ENCODE measurements at places on chromosomes 4 and X. TPM values are rescaled to one million over a fixed set of nuclear protein-coding genes. Genes with fewer than 3 reads are reported as not detected.

GAB3 gene
- 4.3 TPM for total RNA-seq

DNA sequence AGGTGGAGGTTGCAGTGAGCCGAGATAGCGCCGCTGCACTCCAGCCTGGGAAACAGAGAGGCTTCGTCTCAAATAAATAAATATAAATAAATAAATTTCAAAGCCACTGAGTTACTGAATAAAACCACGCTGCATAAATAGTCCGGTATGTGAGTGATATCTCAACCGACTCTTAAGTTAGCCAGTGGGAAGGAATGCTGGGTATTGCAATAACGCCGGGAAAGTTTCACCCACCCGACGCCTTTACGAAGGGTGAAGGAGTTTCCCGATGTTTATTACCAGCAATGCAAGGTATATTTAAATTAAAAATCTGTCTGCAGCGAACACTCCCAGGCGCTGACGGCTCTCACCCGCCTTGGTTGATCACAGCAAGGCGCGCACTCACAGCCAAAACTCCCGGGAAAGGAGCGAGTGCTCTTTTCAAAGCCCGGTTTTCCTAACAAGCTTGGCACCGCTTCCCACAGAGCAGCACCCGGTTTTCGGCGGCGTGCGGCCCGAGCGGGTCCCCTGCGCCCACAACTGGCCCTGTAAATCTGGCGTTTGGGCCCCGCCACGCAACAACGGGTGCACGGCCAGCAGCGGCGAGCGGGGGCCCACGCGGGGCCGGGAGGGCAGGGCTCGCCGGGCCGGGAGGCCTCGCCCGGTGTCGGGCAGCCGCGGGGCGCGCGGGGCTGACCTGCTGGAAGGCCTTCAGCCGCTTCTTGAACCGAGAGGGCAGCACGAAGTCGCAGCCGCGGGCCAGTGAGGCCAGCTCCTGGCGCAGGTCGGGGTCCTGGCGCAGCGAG is 13.7 kb downstream of the PPP2R3B start:
- peak overlapping the region; percentile 42 for H3K4me3 ChIP-seq
- peaks cover 36% of the 10 kb centered on the region for H3K27me3 ChIP-seq
- no peak overlapping the region for H3K27ac ChIP-seq
- H3K36me3 ChIP-seq: peaks cover 9% of the 10 kb centered on the region
- H3K4me1 ChIP-seq: peaks cover 11% of the 10 kb centered on the region

NHS gene
- 3.8 TPM for total RNA-seq

TRPC3 gene
- 0.67 TPM for total RNA-seq

DNA sequence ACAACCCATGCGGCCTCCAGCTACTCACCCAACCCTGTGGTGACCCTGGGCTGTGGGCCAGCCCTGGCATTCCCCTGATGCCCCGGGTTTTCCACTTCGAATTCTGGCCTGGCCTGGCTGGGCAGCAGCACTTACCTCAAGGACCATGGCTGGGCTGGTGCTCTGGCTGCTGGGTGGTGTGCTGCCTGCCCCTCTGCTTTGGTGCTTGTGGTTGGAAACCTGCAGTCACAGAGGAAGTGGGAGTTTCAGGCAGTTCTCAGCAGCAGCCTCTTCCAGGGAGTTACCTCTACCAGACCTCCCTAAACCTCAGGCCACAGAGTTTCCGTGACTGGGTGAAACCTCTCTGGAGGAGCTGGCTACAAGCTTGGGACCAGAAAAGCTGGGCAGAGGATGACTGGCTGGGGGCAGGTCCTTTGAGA is at the start of gene CXCR3:
TSS of gene CXCR3 (minus strand) at position 209 of the 419 bp plus-strand sequence. CDS start at position 147, 62 bp downstream.
- H3K36me3 ChIP-seq: peaks cover 35% of the 10 kb centered on the region
- H3K27me3 ChIP-seq: no peaks in the 10 kb centered on the region
- peak; percentile 58 for DNase-seq

DNA sequence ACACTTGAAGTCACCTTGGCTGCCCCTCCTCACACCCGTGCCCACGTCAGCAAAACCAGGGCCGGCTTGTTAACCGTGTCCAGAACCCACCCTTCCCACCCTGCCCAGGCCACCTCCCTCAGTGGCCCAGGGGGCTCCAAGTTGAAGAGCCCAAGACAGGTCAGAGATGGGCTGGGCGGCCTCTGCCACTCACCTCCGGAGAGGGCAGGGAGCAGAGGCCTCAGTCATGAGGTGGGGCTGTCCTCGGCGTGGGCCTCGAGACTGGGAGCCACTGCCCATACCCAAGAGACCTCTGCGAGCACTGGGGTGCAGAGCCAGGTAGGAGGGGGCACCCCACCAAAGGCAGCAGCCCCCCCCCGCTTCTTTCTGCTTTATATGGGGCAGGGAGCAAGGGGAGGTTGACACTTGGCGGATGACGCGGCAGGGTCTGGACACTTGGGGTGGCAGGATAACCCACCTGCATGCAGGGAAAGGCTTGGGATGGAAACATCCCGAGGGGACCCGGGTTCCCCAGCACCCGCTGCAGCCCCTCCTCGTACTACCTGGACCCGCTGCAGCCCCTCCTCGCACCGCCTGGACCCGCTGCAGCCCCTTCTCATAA is 38.0 kb upstream of the SPON2 start:
- no peak overlapping the region for H3K4me3 ChIP-seq
- no peaks in the 10 kb centered on the region for H3K27me3 ChIP-seq
- DNase-seq: no peak
- no peak overlapping the region for H3K27ac ChIP-seq

- no peak overlapping the region for H3K4me3 ChIP-seq
- DNase-seq: no peak
Observed at GRCh38 chr4:171817026-171817425, 3.8 kb downstream of the GALNTL6 start.

USP17L12 gene
- total RNA-seq: not detected

DNA sequence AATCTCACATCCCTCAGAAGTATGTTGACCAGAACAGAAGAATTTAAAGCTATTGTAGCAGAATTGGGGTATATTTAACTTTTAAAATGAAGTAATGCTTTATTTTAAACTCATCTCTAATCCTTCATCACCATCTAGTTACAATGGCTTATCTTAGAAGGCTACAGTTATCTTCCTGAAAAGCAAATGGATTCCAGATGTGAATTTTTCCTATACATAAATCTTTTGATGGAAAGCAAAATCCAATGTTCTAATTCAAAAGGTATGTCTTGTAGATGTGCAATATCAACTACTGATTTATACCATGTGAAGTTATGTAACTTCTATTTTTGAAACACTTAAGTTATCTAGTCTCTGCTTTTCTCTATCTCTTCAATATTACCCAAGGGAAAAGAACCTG is 47.6 kb downstream of the CCNG2 start:
- peaks cover 16% of the 10 kb centered on the region for H3K27me3 ChIP-seq
- H3K4me1 ChIP-seq: peaks cover 21% of the 10 kb centered on the region
- no peaks in the 10 kb centered on the region for H3K36me3 ChIP-seq
- no peak for DNase-seq
- H3K4me3 ChIP-seq: no peak overlapping the region
- H3K27ac ChIP-seq: no peak overlapping the region

ARHGAP36 gene
- not detected for total RNA-seq

GRCh38 chr4:7295911-7296660 is 103.7 kb downstream of the SORCS2 start:
- H3K27me3 ChIP-seq: no peaks in the 10 kb centered on the region
- no peak for DNase-seq
- H3K36me3 ChIP-seq: no peaks in the 10 kb centered on the region
- no peak overlapping the region for H3K4me3 ChIP-seq
- no peaks in the 10 kb centered on the region for H3K4me1 ChIP-seq
- H3K27ac ChIP-seq: no peak overlapping the region

PFKFB1 gene
- total RNA-seq: 0.25 TPM

DNA sequence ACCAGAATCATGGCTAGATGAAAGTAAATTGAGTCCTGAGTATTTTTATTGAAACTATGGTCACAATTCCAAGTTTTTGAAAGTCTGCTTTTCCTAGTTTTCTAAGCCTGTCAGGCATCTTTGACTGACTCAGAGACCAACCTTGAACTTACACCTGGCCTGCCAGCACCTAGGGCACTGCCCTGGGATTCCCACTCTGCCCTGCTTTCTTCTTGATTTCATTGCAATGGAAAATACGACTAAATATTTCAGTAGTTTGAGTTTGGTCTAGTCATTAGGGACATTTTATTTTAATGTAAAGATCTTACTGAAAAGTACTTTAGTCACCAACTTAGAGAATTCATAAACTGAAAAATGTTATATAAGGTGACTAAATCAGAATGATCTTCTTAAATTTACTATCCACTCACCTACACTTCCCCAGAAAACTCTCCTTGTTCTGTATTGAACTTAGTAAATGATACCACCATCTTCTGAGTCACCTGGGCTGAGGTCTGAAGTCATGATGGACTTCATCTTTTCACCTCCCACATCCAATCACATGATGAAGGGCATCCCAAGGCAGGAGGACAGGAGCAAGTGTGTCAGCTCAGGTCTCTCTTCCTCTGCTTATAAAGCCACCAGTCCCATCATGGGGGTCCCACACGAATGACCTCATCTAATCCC is 11.6 kb upstream of the PYURF start:
- no peaks in the 10 kb centered on the region for H3K36me3 ChIP-seq
- DNase-seq: no peak

TEX13D gene
- total RNA-seq: 0.11 TPM

GRCh38 chr4:127149086-127149485 is 483.7 kb upstream of the INTU start:
- H3K36me3 ChIP-seq: no peaks in the 10 kb centered on the region
- H3K27me3 ChIP-seq: no peaks in the 10 kb centered on the region
- no peaks in the 10 kb centered on the region for H3K4me1 ChIP-seq
- H3K4me3 ChIP-seq: no peak overlapping the region

- no peak overlapping the region for H3K4me3 ChIP-seq
- H3K36me3 ChIP-seq: no peaks in the 10 kb centered on the region
- no peaks in the 10 kb centered on the region for H3K4me1 ChIP-seq
- no peak overlapping the region for H3K27ac ChIP-seq
- DNase-seq: no peak
Observed at GRCh38 chr4:26685250-26685649, 101.4 kb downstream of the TBC1D19 start.

DNA sequence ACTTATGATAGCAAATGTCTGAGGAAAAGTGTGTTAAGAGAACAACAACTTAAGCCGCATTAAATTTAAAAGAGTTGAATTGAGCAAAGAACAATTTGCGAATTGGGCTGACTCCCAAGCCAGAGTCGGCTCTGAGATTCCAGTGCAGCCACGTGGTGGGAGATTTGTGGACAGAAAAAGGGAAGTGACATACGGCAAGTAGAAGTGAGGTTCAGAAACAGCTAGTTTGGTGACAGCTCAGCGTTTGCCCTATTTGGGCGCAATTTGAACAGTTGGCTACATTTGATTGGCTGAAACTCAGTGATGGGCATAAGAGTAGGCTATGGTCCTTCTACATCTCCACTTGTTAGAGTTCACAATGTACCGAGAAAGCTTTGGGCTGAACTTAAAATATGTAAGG is 124.0 kb downstream of the PRKX start:
- H3K4me1 ChIP-seq: peaks cover 11% of the 10 kb centered on the region
- DNase-seq: no peak
- H3K27ac ChIP-seq: no peak overlapping the region

EGF gene
- not detected for total RNA-seq

GRCh38 chr4:73979407-73979957 is 2.3 kb downstream of the PF4 start:
- H3K4me1 ChIP-seq: no peaks in the 10 kb centered on the region
- H3K27ac ChIP-seq: no peak overlapping the region
- no peaks in the 10 kb centered on the region for H3K36me3 ChIP-seq
- H3K4me3 ChIP-seq: no peak overlapping the region
- no peak for DNase-seq
- H3K27me3 ChIP-seq: no peaks in the 10 kb centered on the region

GRCh38 chrX:31658360-31658759 is 586.5 kb upstream of the FTHL17 start:
- H3K4me1 ChIP-seq: no peaks in the 10 kb centered on the region
- H3K4me3 ChIP-seq: no peak overlapping the region
- H3K27me3 ChIP-seq: no peaks in the 10 kb centered on the region
- no peaks in the 10 kb centered on the region for H3K36me3 ChIP-seq
- no peak for DNase-seq

ADAM29 gene
- not detected for total RNA-seq

GRCh38 chr4:57044996-57045395 is 65.2 kb downstream of the IGFBP7 start:
- H3K4me1 ChIP-seq: no peaks in the 10 kb centered on the region
- H3K4me3 ChIP-seq: no peak overlapping the region
- H3K36me3 ChIP-seq: no peaks in the 10 kb centered on the region

DNA sequence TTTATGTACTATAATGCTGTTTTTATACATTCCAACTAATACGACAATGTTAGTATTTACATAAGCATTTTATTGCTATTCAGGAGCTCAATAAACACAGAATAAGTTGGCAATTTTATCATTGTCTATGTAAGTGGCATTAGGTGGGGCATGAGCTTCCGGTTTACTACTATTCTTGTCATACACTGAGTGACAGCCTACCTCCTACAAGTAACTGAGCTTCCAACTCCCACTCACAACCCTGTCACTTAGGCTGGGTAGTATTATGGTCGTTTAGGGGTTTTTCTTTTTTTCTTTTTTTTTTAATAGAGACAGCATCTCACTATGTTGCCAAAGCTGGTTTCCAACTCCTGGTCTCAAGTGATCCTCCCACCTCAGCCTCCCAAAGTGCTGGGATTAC is 7.4 kb downstream of the PPID start:
- no peak for DNase-seq
- no peaks in the 10 kb centered on the region for H3K27me3 ChIP-seq
- peaks cover 27% of the 10 kb centered on the region for H3K4me1 ChIP-seq
- H3K27ac ChIP-seq: no peak overlapping the region

GRCh38 chrX:12972243-12972642 is 2.7 kb upstream of the TMSB4X start:
- peaks cover 40% of the 10 kb centered on the region for H3K36me3 ChIP-seq
- peaks cover 36% of the 10 kb centered on the region for H3K4me1 ChIP-seq
- peak overlapping the region; percentile 90 for H3K27ac ChIP-seq
- no peaks in the 10 kb centered on the region for H3K27me3 ChIP-seq
- DNase-seq: no peak

- no peak overlapping the region for H3K4me3 ChIP-seq
- peaks cover 4% of the 10 kb centered on the region for H3K27me3 ChIP-seq
- DNase-seq: no peak
- no peaks in the 10 kb centered on the region for H3K4me1 ChIP-seq
Observed at GRCh38 chr4:183920512-183920911, 15.4 kb downstream of the STOX2 start.

GRCh38 chrX:12951595-12951975 is 23.3 kb upstream of the TMSB4X start:
- peaks cover 79% of the 10 kb centered on the region for H3K4me1 ChIP-seq
- no peak for DNase-seq
- no peaks in the 10 kb centered on the region for H3K36me3 ChIP-seq
- peak overlapping the region; percentile 81 for H3K4me3 ChIP-seq

MAP7D3 gene
- 28.1 TPM for total RNA-seq

- DNase-seq: no peak
- H3K36me3 ChIP-seq: no peaks in the 10 kb centered on the region
- H3K27me3 ChIP-seq: no peaks in the 10 kb centered on the region
- no peak overlapping the region for H3K27ac ChIP-seq
Observed at GRCh38 chrX:109399831-109400230, 82.1 kb downstream of the GUCY2F start.

Measured in activated T-helper 2 cell treated with anti-CD3 and anti-CD28 coated beads, Interferon-gamma antibody, Interleukin-2, Interleukin-4, amounts not matched to agents 10 μg/mL and 5 μg/mL and 100 μg/mL, durations not matched to agents 14 hours and 24 hours and 36 hours (primary cell).